Fibroblast of the aortic adventitia (primary cell): ENCODE measurements at places on chromosomes 2 and 18. TPM values are rescaled to one million over a fixed set of nuclear protein-coding genes. Genes with fewer than 3 reads are reported as not detected.

STARD6 gene
- total RNA-seq = not detected in 2 replicates

TEKT4 gene
- total RNA-seq = not detected in 2 replicates

MAP3K19 gene
- not detected in 2 replicates for total RNA-seq

TANC1 gene
- total RNA-seq = 11.9 and 22.7 TPM in 2 replicates

FOXI3 gene
- total RNA-seq = not detected in 2 replicates

FEV gene
- total RNA-seq = not detected in 2 replicates

TGOLN2 gene
- total RNA-seq = 90.3 and 112 TPM in 2 replicates

L3MBTL4 gene
- total RNA-seq = not detected in 2 replicates

TBC1D8 gene
- 12.4 and 21.3 TPM in 2 replicates for total RNA-seq

TUBA3D gene
- total RNA-seq = not detected in 2 replicates

TOGARAM2 gene
- under 0.01 TPM in 1 of 2 replicates, not detected in the other for total RNA-seq

TUBA4B gene
- total RNA-seq = not detected in 2 replicates

GTF2A1L gene
- total RNA-seq = 5.0 TPM in 1 of 2 replicates, not detected in the other
